ENCODE measurements at places on chromosomes 5 and 9. TPM values are rescaled to one million over a fixed set of nuclear protein-coding genes. Genes with fewer than 3 reads are reported as not detected.

DNA sequence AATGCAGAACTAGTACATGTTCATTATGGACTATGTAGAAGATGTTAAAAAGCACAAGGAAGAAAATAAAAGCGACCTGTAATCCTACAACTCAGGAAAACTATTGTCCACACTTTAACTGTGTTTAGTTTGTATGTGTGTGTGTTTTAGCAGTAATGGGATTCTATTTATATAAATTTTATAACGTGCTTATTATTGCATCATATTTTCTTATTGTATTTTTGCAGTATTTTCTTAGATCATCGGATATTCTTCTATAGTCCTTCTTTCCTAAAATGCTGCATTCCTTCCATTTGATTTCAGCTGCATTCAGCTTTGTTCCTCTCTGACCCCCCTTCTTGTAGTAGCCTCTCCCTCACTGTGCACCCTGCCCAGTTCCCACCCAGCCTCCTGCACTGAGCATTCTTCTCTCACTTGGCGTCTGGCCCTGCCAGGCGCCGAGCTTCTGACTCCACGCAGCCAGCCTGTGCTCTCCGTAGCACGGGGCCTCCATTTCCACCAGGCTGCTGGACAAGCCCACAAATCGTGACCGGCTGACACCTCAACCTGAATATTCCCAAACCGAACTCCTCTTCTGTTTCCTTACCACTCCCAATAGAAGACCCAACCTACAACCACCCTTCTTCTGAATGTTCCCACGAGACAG, 39.9 kb downstream of the MVB12B start:
- H3K27me3 ChIP-seq = no peaks in the 10 kb centered on the region
- no peak overlapping the region for H3K4me3 ChIP-seq
- no peaks in the 10 kb centered on the region for H3K36me3 ChIP-seq
- no peak for DNase-seq
- 0 out of 2 replicates have a peak, but pooled peaks cover 3% of the 10 kb centered on the region for H3K4me1 ChIP-seq
- H3K27ac ChIP-seq = no peak overlapping the region

The BNC2 gene
- 45.2 TPM for total RNA-seq

DNA sequence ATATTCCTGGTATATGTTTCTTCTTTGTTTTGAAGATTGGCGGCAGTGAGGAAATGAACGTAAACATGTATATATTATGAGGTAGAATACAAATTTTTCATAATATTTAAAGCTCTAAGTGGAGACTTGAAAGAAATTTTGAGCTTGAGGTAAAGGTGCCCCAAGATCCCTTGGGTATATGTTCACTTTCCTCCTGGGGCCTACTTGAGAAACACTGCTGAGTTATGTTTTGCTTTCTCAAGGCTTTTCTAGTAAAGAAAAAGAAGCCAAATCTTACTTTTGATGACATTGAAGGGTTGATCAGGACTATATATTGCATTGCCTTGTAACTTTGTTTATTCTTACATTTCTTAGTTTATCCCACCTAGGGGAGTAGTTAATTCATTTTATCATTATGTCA, 30.7 kb downstream of the AP3S1 start:
- no peak for DNase-seq
- H3K4me1 ChIP-seq = no peaks in the 10 kb centered on the region
- no peaks in the 10 kb centered on the region for H3K27me3 ChIP-seq
- H3K4me3 ChIP-seq = no peak overlapping the region
- H3K27ac ChIP-seq = no peak overlapping the region

DNA sequence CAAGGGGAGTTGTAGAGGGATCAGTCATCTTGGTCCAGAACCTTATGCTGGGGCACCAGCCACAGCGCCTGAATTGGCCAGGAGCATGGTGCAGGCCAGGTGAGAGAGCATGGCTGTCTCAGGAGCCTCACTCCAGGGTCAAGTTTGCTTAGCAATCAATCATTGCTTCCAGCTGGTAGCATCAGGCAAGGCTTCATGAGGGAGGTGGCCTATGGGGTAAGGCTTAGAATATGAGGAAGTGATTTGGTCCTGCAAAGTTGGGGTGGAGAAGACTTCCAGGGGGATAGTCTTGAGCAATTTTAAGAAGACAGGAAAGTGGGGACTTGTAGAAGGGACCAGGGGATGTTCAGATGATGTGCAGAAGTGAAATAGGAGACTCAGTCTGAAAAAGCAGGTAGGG, 53.9 kb upstream of the PITX1 start:
- H3K4me1 ChIP-seq = peaks cover 15% of the 10 kb centered on the region
- no peak for DNase-seq
- no peaks in the 10 kb centered on the region for H3K36me3 ChIP-seq

GRCh38 chr9:37551888-37552287, 24.3 kb downstream of the FBXO10 start:
- no peaks in the 10 kb centered on the region for H3K36me3 ChIP-seq
- no peak overlapping the region for H3K4me3 ChIP-seq
- H3K27me3 ChIP-seq = no peaks in the 10 kb centered on the region
- H3K4me1 ChIP-seq = peaks cover 6% of the 10 kb centered on the region
- no peak for DNase-seq

The LECT2 gene
- total RNA-seq = not detected

DNA sequence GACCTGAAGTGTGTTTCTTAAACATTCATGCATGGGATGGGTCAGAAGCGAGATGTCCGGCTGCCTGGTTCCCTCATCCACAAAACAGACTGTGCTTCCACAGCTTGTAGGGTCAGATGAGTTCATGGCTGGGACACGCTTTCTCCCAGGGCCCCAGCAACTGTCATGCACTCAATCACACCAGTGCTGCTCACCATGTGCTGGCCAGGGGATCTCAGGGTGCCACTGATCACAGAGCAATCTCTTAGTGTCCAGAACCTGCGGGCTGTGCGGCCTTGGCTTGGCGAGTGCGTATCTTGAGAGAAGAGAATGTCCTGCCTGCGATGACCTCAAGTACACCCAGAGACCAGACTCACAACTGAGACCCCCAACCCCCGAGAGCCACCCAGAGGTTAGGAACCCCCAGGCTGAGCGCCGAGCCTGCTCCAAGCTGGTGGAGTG, 26.0 kb upstream of the FCN2 start:
- H3K27me3 ChIP-seq = no peaks in the 10 kb centered on the region
- H3K4me3 ChIP-seq = no peak overlapping the region
- H3K27ac ChIP-seq = no peak overlapping the region
- H3K4me1 ChIP-seq = peaks cover 6% of the 10 kb centered on the region

GRCh38 chr9:19471737-19472648, 63.2 kb downstream of the ACER2 start:
- peaks cover 28% of the 10 kb centered on the region for H3K27me3 ChIP-seq
- H3K4me1 ChIP-seq = no peaks in the 10 kb centered on the region
- H3K4me3 ChIP-seq = no peak overlapping the region
- no peaks in the 10 kb centered on the region for H3K36me3 ChIP-seq
- peak; percentile 33 for DNase-seq
- no peak overlapping the region for H3K27ac ChIP-seq

- no peak overlapping the region for H3K4me3 ChIP-seq
- H3K36me3 ChIP-seq = no peaks in the 10 kb centered on the region
- H3K27ac ChIP-seq = no peak overlapping the region
- DNase-seq = peak; percentile 19
Observed at GRCh38 chr5:74357827-74358226, 282.7 kb downstream of the ENC1 start.

- DNase-seq = no peak
- no peak overlapping the region for H3K4me3 ChIP-seq
- no peak overlapping the region for H3K27ac ChIP-seq
- no peaks in the 10 kb centered on the region for H3K27me3 ChIP-seq
- H3K36me3 ChIP-seq = no peaks in the 10 kb centered on the region
Observed at GRCh38 chr9:108322326-108323098, 533.3 kb downstream of the ACTL7B start.

- H3K36me3 ChIP-seq = no peaks in the 10 kb centered on the region
- H3K4me3 ChIP-seq = no peak overlapping the region
- no peak overlapping the region for H3K27ac ChIP-seq
- no peaks in the 10 kb centered on the region for H3K27me3 ChIP-seq
Observed at GRCh38 chr5:113205323-113205722, 228.7 kb downstream of the DCP2 start.

The SPATA6L gene
- 0.28 TPM for total RNA-seq

The SLC22A4 gene
- total RNA-seq = 2.8 TPM

DNA sequence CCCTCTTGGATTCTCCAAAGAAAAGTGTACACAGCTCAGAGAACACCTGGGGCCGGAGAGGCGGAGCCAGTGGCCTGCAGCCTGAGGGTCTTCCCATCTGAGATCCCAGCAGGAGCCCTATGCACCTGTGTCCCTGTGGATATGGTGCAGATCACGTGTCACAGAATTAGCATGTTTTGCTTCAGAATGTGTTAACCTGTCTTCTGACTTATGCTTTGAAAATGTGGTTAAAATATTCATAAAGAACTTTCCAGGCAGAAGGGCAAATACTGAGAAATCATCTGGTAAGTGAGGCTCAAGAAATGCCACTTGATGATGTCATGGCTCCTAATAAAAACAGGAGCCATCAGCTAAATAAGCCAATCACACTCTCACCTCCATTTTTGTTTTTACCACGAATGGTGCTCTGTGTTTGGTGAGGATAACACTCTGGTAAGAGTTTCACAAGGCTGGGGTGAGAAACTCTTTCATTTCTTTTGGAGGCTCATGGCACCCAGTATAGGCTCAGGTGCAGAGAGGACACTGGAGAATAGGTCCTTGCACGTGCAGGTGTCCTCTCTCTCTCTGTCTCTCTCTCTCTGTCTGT, 279.8 kb downstream of the FSTL4 start:
- no peak overlapping the region for H3K27ac ChIP-seq
- no peaks in the 10 kb centered on the region for H3K4me1 ChIP-seq
- no peak for DNase-seq
- no peak overlapping the region for H3K4me3 ChIP-seq
- peaks cover 18% of the 10 kb centered on the region for H3K27me3 ChIP-seq
